Activated CD4-positive, alpha-beta T cell treated with anti-CD3 and anti-CD28 coated beads for 36 hours (primary cell): ENCODE measurements at places on chromosomes 5 and 9.

- no peak for DNase-seq
- H3K36me3 ChIP-seq: peaks cover 7% of the 10 kb centered on the region
- no peak overlapping the region for H3K4me3 ChIP-seq
- H3K27ac ChIP-seq: no peak overlapping the region
- H3K4me1 ChIP-seq: no peaks in the 10 kb centered on the region
- no peaks in the 10 kb centered on the region for H3K27me3 ChIP-seq
These were observed 49.0 kb upstream of the POU5F2 start for GRCh38 chr5:93790401-93790800.

DNA sequence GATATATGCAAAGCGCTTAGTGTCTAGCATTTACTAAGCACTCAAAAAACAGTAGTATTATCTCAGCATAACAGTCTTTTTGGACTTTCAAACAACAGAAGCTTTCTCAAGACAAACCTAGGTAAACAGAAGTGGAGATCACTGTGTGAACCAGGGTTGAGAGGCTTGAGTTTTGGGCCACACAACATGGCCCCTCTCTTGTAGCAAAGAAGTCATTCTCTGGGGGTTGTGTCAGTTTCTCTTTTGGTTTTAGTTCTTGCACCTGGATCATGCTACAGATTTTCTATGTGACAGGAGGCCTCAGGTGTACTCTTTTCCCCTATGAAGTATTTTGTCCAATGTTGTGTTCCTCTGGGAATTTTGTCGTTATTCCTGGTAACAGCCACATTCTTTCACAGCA is 30.0 kb downstream of the INSYN2B start:
- peaks cover 15% of the 10 kb centered on the region for H3K36me3 ChIP-seq
- no peak overlapping the region for H3K27ac ChIP-seq
- peaks cover 2% of the 10 kb centered on the region for H3K4me1 ChIP-seq
- no peak for DNase-seq
- H3K27me3 ChIP-seq: no peaks in the 10 kb centered on the region

- no peaks in the 10 kb centered on the region for H3K27me3 ChIP-seq
- no peaks in the 10 kb centered on the region for H3K4me1 ChIP-seq
- no peak overlapping the region for H3K27ac ChIP-seq
- H3K36me3 ChIP-seq: no peaks in the 10 kb centered on the region
- no peak for DNase-seq
These were observed 297.6 kb downstream of the MAN2A1 start for GRCh38 chr5:109987355-109987754.

DNA sequence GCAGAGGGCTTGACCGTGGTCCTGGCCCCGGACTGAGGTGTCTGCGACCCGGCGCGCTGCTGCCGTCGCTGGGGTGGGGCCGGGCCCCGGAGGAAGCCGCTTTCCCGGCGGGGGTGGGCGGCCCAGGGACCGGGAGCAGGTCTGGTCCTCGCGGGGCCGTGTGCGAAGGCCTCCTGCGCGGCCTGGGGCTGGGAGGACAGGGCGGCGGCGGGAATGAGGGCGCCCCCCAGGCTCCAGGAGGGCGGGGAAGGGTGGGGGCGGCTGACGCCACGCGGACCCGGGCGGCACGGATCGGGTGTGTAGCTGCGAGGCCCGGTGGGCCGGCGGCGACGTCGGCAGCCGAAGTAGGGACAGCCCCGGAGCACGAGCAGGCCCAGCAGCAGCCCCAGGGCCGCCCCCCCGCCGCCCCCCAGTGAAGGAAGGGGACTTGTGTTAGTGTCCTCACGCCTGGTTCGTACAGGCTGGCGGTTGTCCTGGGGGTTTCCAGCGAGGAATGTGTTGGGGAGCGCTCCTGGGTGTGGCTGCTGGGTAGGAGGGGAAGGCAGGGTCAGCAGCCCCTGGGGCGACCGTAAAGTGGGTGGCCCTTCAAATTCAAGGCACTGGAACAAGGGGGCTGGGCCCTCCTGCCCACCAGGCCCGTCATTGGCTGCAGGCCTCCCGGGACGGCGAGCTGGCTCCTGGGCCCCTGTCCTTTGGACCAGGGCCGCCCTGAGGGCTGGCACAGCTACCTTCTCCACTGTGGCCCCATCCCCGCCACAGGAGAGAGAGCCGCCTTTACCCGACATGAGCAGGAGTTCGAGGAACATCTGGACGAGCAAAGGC is 597 bp upstream of the TMEM250 start:
- peaks cover 14% of the 10 kb centered on the region for H3K4me1 ChIP-seq
- no peak for DNase-seq
- H3K36me3 ChIP-seq: peaks cover 10% of the 10 kb centered on the region
- no peaks in the 10 kb centered on the region for H3K27me3 ChIP-seq

GRCh38 chr9:130912932-130913598 is 16.5 kb upstream of the QRFP start:
- no peaks in the 10 kb centered on the region for H3K36me3 ChIP-seq
- H3K27ac ChIP-seq: no peak overlapping the region
- H3K27me3 ChIP-seq: peaks cover 2% of the 10 kb centered on the region
- DNase-seq: no peak
- no peak overlapping the region for H3K4me3 ChIP-seq

- no peaks in the 10 kb centered on the region for H3K27me3 ChIP-seq
- no peak overlapping the region for H3K4me3 ChIP-seq
- H3K36me3 ChIP-seq: no peaks in the 10 kb centered on the region
- no peaks in the 10 kb centered on the region for H3K4me1 ChIP-seq
- no peak overlapping the region for H3K27ac ChIP-seq
These were observed 42.7 kb downstream of the CAMK2A start for GRCh38 chr5:150246835-150247234.

DNA sequence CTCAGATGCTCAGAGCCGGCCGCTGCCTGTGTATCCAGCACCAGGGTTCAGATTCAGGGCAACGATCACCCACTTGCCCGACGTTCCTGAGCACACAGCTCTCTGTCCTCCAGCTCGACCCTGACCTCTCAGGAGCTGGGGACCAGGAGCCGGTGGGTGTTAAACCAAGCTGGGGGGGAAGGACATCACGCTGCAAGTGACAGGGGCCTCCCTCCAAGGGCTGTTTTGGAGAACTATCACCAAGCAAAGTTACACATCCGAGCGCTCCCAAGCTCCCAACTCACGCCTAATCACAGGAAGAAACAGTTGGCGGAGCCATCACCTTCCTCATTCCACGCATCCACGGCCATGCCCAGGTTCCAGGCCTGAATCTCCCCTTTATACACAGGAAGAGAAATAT is 51.5 kb upstream of the ZNF354A start:
- H3K4me1 ChIP-seq: peaks cover 2% of the 10 kb centered on the region
- no peak overlapping the region for H3K4me3 ChIP-seq
- no peak overlapping the region for H3K27ac ChIP-seq
- no peaks in the 10 kb centered on the region for H3K36me3 ChIP-seq

DNA sequence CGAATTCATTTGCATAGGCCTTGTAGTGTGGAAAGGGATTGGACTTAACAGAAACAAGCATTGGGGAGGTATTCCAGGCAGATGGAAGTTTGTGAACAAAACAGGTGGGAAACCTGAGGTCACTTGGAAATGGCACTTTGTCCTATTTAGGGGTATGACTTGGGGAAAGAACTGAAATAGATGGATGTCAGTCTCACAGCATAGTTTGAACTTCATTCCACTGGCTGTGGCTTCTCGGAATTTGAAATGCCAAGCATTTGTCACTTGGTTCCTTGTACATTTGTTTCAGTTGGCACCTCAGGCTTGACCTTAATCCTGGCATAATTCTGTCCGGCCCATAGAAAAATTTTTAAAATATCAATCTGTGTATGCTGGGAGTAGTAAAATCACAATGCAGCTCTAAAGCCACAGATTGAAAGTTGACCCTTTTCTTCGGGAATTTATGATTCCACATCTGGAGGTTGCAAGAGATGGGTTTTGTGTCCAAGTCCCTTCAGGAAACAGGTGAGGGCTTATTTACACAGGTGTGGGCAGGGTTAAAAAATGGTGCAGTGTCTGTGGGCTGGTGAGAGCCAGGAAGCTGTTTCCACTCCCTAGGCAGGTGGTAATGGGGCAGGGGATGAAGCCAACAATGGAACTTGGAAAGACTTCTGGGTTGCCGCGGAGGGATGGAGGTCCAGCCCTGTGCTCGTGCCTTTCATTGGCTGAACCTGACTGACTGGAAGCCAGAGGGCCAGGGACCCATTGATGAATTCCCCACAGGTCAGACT is 39.2 kb upstream of the PDE8B start:
- H3K4me3 ChIP-seq: no peak overlapping the region
- H3K27me3 ChIP-seq: no peaks in the 10 kb centered on the region
- H3K4me1 ChIP-seq: no peaks in the 10 kb centered on the region
- no peaks in the 10 kb centered on the region for H3K36me3 ChIP-seq

DNA sequence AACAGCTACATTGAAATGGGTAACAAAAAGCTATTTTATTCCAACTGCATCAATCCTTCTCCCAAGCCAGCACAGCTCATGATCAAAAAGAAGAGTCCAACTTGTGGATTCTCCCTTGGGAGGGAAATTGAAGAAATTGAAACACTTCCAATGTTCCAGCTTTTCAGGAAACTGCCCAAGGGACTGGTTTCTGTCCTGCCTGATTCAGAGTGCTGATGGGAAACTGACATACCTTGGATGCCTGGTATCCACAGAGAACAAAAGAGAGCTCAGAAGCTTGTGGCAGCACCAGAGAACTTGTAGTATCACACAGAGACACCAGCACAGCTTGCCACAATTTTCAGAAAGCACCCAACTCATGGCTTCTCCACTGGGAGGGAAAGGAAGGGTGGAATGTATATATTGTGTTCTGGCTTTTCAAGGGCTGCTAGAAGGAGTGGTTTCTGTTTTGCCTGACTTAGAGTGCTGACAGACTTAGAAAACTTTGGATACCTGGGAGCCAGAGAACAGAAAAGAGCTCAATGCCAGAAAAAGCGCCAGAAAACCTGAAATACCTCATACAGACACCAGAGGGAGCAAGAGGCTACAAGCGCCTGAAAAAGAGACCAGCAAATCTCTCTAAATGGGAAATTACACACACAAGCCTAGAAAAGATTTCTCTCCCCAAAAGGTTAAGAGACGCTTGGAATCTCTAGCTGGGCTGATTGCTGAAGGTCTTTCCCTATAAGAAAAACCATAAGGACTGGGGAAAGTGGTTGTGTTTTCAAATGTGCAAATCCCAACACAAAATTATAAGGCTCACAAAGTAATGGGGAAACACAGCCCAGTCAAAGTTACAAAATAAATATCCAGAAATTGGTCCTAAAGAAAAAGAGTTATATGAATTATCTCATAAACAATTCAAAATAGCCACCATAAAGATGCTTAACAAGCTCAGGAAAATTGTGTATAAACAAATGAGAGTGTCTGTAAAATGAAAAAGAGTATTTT is 178.8 kb downstream of the SPOCK1 start:
- DNase-seq: peak; percentile 26
- H3K27me3 ChIP-seq: peaks cover 20% of the 10 kb centered on the region
- H3K4me3 ChIP-seq: no peak overlapping the region
- H3K27ac ChIP-seq: no peak overlapping the region

DNA sequence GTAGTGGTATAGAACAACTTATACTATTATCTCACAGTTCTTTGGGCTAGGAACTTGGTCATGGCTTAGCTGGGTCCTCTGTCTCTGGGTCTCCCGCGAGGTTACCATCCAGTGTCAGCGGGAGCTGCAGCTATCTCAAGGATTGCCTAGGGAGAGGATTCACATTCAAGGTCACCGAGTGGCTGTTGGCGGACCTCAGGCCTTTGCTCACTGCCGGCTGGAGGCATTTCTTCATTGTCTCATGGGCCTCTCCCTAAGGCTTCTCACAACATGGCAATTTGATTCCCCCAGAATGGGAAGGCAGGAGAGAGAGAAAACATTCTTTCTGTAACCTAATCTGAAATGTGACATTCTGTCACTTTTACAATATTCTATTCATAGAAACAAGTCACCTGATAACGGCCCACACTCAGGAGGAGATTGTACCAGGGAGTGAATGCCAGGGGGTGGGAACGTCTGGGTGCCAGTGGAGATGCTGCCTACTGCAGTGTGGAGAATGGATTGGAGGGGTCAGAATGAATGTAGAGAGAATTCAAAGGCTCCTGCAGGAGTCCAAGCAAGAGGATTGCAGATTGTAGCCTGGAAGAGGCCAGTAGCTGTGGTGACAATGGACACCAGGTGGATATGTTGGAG is 29.5 kb upstream of the ANKRD18A start:
- H3K27me3 ChIP-seq: peaks cover 9% of the 10 kb centered on the region
- H3K27ac ChIP-seq: no peak overlapping the region
- no peak overlapping the region for H3K4me3 ChIP-seq
- DNase-seq: no peak

DNA sequence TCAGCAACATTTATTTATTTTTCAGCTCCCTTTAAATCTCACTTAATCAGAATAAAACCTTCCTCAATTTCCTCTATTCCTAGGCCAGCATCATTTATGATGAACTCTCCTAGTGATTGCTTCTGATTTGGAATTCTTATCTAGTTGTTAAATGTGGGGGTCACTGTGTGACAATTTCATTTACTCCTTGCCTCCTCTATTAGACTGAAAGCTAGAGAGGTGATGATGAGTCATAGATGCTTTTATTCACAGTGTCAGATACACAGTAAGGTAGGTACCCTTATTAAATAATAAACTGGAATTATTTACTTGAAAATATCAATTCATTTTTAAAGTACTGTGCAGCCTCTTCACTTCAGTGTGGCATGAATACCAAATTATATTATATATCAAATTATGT is 960.6 kb downstream of the MAT2B start:
- no peaks in the 10 kb centered on the region for H3K36me3 ChIP-seq
- H3K27ac ChIP-seq: no peak overlapping the region
- H3K4me1 ChIP-seq: no peaks in the 10 kb centered on the region
- no peak for DNase-seq

GRCh38 chr5:59666440-59667068 is 227.0 kb downstream of the PDE4D start:
- no peak overlapping the region for H3K4me3 ChIP-seq
- peaks cover 9% of the 10 kb centered on the region for H3K4me1 ChIP-seq
- peaks cover 1% of the 10 kb centered on the region for H3K27me3 ChIP-seq
- no peak overlapping the region for H3K27ac ChIP-seq
- DNase-seq: no peak
- H3K36me3 ChIP-seq: no peaks in the 10 kb centered on the region

DNA sequence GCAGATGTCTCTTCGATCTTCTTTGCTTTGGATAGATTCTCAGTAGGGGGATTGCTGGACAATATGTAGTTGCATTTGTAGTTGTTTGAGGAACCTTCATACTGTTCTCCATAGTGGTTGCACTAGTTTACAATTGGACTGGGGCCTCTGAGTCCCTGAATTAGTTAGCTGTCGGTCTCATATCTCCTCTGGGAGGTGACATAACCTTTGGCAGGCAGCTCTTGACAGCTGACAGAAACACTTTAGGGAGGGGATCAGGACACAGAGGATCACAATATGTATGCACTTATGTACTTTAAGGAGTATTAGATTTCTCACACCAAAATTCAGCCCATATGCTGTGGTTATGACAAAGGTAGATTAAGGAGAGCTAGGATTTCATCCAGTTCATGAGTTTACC is 1279.9 kb upstream of the DMAC1 start:
- no peaks in the 10 kb centered on the region for H3K4me1 ChIP-seq
- no peaks in the 10 kb centered on the region for H3K36me3 ChIP-seq
- no peak for DNase-seq
- no peak overlapping the region for H3K27ac ChIP-seq
- H3K4me3 ChIP-seq: no peak overlapping the region

GRCh38 chr9:137030538-137031527 is 1.1 kb downstream of the FUT7 start:
- peak overlapping the region; percentile 49 for H3K4me3 ChIP-seq
- peaks cover 55% of the 10 kb centered on the region for H3K4me1 ChIP-seq
- no peaks in the 10 kb centered on the region for H3K36me3 ChIP-seq
- H3K27me3 ChIP-seq: no peaks in the 10 kb centered on the region
- no peak overlapping the region for H3K27ac ChIP-seq

GRCh38 chr5:31144364-31144763 is 49.1 kb upstream of the CDH6 start:
- no peaks in the 10 kb centered on the region for H3K4me1 ChIP-seq
- DNase-seq: no peak
- no peaks in the 10 kb centered on the region for H3K36me3 ChIP-seq
- H3K4me3 ChIP-seq: no peak overlapping the region
- H3K27me3 ChIP-seq: no peaks in the 10 kb centered on the region
